ENCODE measurements at places on chromosomes 3 and 15.
A peak's percentile ranks its signal among the peaks of the same experiment; 100 is the strongest.

DNA sequence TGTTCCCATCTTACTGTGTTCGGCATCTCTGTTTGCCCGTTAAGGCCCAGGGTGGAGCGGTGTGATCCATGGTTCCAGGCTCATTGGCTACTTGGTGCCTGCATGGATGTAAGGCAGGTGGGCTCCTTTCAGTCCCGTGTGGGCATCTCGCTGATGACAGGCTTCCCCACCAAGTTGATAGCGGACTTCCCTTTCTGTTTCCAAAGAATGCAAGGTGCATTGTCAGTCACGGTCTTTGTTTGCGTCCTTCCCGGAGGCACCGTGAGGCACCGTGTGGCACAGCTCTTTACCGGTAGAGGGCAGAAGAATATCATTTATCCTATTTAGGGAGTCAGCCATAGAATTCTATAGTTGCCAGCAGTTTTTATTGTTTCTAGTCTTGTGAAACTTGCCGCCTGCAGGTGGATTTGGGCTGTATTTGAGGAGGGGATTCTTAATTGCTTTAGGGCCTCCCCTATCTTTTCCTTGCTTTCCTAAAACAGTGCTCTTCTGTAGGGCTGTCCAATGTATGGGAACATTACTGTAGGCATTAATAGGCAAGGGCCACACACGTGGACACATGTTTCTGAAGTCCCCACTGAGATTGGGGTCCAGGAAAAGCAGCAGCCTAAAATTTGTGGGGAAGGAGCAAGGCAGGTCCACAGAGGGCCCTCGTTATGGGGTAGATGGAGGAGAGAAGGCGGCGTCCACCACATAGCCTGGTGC lies 244.1 kb downstream of the SLCO3A1 start:
- peak; percentile 38 for DNase-seq

DNA sequence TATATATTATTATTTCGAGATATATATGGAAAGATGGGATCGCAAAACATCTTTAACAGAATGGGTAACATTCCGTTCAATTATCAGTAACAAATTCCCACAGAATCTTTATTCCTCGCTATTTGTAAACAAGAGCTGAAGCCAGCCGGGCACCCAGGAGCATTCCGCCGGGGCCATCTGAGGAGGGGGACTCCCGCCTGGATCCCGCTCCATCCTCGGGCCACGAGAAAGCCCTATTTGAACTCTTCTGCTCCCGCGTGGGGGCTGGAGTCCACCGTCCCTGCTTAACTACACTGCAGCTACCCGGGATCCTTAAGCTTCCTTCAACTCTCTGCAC lies 687 bp downstream of the GPR176 start:
- no peak for DNase-seq

- no peak for DNase-seq
These were observed 530.8 kb downstream of the SHQ1 start for GRCh38 chr3:72317491-72317890.

DNA sequence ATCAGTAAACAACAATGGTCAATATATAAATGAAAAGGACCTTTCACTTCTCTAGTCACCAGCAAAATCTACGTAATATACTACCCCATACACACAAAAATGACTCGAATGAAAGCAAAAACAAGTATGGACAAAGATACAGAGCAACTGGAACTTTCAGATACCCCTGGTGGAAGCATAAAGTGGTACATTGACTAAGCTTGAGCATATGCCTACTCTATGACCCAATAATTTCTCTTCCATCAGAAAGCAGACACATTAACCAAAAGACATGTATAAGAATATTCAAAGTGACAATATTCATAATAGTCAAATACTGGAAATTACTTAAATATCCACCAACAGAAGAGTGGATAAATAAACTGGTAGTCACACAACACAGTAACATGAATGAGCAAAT lies 86.0 kb downstream of the EFL1 start:
- no peak for DNase-seq

DNA sequence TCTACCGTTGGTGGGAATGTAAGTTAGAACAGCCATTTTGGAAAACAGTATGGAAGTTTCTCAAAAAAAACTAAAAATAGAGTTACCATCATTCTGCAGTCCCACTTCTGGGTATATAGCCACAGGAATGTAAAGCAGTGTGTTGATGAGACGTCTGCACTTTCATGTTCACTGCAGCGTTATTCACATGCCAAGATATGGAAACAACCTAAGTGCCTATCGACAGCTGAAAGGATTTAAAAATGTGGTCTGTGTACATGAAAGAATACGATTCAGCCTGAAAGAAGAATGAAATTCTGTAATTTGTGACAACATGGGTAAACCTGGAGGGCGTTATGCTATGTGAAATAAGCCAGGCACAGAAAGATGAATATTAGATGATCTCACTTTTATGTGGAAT lies 157.7 kb downstream of the THSD4 start:
- DNase-seq: no peak

DNA sequence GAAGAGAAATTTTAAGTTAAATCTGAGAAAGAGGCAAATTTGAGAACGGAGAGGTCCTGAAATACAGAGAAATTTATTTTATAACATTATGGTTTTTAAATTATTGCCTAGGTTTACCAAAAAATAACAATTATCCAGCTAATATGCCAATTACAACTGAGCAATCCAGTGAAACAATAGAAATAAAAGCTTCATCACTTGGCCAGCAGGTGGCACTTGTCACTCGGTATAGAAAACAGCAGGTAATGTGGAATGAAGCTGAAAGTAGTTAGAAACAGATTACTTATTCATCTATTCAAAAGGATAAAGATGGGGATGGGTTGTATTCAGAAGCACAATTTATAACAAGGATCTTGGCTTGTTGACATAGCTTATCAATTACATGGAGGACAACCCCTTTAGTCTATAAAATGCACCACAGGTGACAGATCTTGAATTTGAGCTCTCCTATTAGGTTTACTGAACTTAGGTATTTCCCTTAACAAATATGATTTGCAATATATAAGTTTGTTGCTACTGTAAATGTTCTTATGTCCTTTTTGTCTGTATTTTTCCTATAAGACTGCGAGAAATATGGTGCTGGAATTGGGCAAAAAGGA lies 70.1 kb upstream of the GUCA1C start:
- peak; percentile 18 for DNase-seq

DNA sequence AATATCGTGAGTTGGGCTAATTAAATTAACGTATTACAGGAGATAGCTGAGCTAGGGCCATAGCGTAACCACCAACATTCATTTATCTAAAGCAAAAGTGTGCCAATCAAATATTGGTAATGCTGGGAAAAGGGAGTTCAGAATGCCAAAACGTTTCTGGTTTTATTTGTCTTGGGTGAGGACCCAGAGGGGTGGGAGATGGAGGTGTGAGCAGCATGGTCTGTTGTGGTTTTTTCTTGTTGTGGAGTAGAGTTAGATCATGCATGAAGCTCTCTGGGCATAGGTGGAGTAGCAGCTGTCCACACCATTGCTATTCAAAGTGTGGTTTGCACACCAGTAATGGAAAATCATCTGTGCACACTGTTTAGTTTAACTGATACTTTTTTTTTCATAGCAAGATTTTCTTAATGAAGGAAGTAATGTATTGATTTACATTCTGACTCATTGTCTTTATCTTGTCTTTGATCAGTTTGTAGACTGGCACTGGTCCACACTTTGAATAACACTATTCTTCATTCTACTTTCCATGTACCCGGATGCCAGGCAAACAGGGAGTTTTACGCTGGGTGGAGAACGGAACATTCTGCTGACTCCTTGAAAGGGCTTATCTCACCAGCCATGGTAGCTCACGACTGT lies 50.8 kb upstream of the CRTC3 start:
- DNase-seq: no peak

DNA sequence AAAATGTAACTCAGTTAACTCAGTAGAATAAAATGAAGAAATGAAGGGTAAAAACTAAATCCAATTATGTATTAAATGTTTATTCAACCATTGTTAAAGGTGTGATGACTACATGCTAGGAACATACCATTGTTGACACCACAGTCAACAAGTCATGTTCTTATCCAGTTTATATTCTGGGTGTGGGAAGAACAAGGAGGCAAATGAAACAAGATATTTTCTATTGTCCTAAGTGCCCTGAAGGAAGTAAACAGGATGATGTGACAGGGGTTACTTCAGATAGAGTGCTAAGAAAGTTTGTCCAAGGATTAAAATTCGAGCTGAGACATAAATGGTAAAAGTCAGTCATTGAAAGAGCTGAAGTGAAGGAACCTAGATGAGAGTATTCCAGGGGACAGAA lies 13.1 kb downstream of the AP3S2 start:
- no peak for DNase-seq

GRCh38 chr3:9028134-9028533 lies 64.9 kb upstream of the RAD18 start:
- no peak for DNase-seq

DNA sequence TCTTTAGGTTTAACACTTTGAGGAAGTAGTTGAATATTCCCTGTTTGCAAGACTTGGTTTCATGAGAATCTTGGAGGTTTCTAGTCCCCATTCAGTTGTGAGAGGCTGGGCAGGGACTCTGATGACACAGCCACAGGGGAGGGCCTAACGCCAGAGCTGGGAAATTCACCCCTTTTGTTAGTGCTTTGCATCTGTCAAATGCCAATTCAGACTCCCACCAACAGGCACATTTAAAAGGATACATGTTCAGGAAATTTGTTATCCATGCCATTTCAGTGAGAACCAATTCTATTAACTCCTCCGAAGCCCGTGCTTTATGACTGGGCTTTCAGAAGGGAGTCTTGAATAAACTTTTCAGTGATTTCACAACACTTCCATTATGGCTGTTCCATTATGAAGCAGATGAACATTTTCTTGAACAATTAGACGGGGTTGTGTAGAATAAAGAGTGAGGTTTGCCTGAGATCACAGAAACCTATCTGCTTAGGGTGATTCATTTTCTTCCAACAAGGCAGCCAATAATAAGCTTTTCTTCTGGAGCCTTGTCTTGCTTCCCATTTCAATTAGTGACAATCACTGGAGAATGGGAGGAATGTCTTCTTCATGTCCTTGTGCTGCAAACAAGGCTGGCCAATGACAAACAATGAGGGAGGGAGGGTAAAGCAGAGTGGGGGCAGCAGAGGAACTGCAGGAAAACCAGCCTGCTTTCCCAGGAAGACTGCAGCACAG lies 90.6 kb downstream of the SOX14 start:
- no peak for DNase-seq

GRCh38 chr15:89341316-89342005 lies 6.8 kb upstream of the POLG start:
- DNase-seq: no peak

DNA sequence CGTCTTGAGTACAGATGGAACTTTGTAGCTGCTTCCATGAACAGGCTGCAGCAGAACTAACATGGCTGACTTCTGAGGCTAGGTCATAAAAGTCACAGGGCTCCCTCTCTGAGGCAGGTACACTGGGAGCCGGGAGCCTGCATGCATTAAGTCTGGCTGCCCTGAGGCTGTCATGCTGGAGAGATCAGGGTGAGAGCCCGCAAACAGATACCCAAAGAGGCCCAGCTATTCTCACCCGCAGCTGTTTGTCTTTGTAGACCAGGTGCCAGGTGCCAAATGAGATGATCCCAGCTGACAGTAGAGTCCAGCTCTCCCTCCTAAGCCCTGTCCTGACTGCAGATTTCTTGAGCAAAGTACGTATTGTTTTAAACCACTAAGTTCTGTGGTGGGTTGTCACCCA lies 8.6 kb upstream of the SLCO3A1 start:
- no peak for DNase-seq

GRCh38 chr3:149080699-149081091 lies 5.6 kb downstream of the HLTF start:
- DNase-seq: no peak

DNA sequence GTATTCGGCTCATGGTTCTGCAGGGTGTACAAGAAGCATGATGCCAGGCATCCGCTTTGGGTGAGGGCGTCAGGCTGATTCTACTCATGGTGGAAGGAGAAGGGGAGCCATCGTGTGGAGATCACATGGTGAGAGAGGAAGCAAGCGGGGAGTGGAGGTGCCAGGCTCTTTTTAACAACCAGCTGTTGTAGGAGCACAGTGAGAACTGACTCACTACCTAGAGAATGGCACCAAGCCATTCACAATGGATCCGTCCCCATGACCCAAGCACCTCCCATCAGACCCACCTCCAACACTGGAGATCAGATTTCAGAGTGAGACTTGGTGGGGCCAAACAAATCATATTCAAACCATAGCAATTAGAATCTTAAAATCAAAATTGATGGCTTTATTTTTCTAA lies 259.8 kb upstream of the CTDSPL start:
- DNase-seq: no peak

DNA sequence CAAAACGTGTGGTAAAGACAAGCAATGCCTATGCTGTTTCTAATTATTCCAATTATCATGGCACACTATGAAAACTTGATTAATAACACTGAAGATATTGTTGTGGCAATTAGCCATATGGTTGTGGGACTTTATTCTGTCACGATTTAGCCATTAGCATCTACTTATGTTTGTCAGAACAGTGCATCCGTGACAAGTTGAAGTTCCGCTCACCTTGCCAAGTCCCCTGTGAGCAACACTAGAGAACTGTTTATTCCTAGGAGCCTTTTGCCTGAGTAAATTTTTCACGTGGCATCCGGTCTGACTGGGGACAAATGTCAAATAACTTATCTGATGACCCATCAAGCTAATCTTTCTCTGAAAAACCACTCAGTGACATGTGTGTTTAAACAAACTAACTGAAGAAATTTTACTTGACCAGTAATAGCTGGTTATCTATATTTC lies 403.3 kb downstream of the TBC1D5 start:
- no peak for DNase-seq

DNA sequence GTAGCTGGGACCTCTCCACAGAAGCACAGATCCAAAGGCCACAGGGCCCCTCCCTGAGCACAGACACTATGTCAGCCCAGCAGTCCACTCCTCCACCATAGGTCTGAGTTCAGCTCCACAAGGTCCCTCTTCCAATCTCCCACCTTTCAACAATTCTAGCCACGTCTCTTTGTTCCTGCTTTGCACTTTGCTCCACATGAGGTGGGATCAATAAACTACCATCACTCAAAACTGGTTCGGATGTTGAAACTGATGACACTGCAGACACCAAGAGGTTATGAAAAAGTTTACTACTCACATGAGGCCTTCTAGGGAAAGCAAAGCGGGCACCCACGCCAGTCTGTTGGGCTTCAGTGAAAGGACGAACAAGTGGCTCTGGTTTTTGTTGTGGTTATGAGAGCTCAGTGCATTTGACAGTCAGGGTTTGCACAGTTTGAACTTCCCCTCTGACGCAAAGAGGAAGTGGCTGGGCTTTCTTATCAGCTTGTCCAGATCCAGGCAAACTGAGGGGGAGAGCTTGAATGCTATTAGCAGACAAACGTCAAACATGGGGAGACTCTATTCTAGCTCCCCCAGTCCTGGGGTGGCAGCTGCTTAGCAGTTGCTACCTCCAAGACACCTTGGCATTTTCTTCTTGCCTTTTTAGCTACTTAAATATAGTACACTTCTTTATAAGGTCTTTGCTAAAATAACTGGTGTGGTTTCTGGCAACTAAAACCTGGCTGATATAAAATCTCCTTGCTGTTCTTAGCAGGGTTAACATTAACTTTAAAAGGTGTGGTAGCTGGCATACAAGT lies 37.8 kb downstream of the ZNF445 start:
- DNase-seq: peak; percentile 49

DNA sequence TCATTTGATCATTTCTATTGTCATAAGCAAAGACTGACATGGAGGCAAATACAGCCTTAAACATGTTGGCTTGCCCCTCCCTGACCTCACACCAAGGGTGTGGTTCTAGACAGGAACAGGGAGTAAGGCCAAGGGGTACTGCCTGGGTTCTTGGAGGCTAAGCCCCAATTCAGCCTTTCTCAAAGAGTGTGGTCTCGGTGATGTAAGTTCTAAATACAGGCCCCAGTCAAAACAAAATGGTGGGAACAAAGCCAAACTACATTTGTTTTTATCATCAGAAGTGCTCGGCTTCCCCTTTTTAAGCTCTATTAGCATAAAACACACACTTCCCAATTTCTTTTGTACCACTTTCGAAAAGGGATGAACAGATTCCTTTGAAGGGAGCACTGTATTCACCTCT lies 129.5 kb downstream of the ATP8B4 start:
- DNase-seq: no peak

Data from stimulated activated CD4-positive, alpha-beta T cell treated with anti-CD3 and anti-CD28 coated beads, Interleukin-4, amount 100 ng/mL, for 1 hour (primary cell).